ENCODE measurements at places on chromosomes 6 and 20. TPM values are rescaled to one million over a fixed set of nuclear protein-coding genes. Genes with fewer than 3 reads are reported as not detected.

RIPPLY2 gene
- total RNA-seq = not detected

FOXC1 gene
- total RNA-seq = 17.9 TPM

MUC22 gene
- not detected for total RNA-seq

TSPO2 gene
- total RNA-seq = not detected

TSBP1 gene
- total RNA-seq = not detected

AVP gene
- not detected for total RNA-seq

DPM1 gene
- total RNA-seq = 79.2 TPM

CAP2 gene
- total RNA-seq = 7.3 TPM

SAYSD1 gene
- 19.0 TPM for total RNA-seq

CST7 gene
- total RNA-seq = not detected

COL10A1 gene
- not detected for total RNA-seq

BPIFB1 gene
- not detected for total RNA-seq

AIF1 gene
- total RNA-seq = not detected

OR12D3 gene
- not detected for total RNA-seq

RBPJL gene
- total RNA-seq = not detected

RSPH4A gene
- not detected for total RNA-seq

SMOC2 gene
- total RNA-seq = 0.10 TPM

TCP11 gene
- total RNA-seq = 0.60 TPM

PTPN1 gene
- total RNA-seq = 89.1 TPM

MTHFD1L gene
- total RNA-seq = 38.7 TPM
